Left forelimb (tissue), 1 donor: ENCODE measurements at places on chromosomes 12 and 14.
A peak's percentile ranks its signal among the peaks of the same experiment; 100 is the strongest.

DNA sequence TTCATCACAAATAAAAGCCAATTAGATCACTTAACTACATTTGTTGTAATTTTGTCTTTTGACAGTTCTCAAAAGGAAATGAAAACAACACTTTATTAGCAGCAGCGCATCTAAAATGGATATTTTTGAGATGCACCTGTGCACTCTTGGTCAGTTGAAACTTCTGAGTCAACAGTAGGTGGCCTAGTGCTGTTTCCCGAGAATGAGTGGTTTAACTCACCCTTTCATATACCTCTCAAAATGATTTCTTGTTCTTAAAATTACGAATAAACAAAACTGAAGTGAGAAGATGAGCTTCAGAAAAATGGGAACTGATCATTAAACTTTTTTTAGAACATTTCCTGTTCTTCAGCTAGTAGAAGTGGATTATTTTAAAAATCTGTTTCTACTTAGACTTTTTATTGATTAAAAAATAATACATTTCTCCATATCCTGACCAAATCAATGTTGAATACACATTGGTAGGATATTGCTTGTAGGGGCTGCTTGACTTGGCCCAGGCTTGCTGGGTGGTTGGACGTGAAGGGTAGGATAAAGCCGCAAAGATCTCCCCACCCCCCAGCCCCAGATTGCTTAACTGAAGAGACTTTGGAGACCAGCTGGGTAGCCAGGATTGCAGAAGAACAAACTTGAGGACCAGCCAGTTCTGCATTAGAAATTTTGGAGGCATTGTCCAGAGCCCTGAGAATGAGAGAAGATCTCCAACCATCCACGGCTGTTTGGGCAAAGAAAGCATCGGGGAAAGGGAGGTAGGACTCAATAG lies 22.3 kb upstream of the STK38L start:
- DNase-seq: no peak

- no peak for DNase-seq
These were observed 36.3 kb upstream of the CFL2 start for GRCh38 chr14:34750670-34751069.

- peak; percentile 81 for DNase-seq
These were observed at the start of gene CNTN1 for GRCh38 chr12:40691913-40692764. Gene CNTN1 (plus strand): TSS chr12:40692439.

GRCh38 chr14:20539906-20540305 lies 20.9 kb downstream of the RNASE9 start:
- DNase-seq: no peak

DNA sequence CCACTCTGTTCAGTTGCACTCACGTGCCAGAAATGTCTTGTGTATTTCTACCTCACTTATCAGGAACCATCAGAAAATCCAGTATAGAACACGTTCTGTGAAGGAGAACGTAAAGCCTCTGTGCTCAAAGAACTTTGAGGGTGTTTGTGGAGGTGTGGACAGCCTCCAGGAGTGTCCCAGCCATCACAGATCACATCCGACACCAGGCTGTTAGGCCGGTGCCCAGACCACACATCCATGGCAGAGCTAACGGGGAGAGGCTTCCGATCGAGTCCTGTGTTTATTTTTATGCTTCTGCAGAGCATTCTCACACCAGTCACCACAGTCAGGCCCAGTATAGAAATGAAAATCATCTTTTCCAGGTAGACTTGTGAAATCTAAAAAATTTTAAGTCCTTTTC lies 53.6 kb downstream of the TPCN1 start:
- DNase-seq: no peak

DNA sequence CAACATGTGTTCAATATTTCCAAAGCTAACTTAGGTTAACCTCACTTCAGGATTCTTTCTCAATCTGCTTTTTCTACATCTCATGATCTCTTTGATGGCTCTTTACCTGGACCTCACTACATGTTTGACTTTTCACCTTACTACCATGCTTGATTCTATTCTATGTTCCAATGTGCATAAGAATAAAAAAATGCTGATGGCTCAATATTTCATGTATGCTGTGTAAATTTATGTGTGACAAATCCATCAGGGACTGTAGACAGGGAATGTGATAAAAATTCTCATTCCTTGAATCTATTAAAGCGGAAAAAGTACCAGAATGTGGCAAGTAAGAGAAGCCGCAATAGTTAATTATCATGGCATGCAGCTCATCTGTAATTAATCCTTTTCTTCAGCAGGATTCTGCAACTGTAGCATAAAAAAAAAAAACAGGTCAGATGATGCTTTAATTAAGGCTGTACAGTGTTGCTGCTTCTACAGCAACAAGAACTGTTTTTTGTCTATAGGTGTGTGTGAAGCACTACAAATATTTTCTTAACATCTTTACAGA lies 276.9 kb upstream of the PRKD1 start:
- no peak for DNase-seq

- DNase-seq: no peak
These were observed 17.9 kb upstream of the NFYB start for GRCh38 chr12:104155711-104156555.

- no peak for DNase-seq
These were observed 557.4 kb upstream of the SEL1L start for GRCh38 chr14:82091097-82091496.

DNA sequence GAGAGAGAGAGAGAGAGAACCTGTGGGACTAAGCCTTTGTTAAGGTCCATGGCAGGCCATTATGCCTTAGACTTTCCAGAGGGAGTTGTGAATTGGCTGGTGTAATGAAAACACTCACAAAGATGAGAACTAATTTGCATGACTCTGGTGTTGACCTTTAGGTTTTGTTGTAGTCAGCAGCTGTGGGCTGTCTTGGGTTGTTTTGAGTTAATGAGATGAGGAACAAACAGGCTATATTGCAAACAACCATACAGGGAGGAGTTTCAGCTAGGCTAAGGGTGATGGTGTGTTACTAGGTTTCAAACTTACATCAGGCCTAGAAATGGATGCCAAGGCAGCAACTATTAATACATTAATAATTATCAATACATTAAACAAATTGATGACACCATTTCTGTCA lies 26.3 kb downstream of the ATXN7L3B start:
- no peak for DNase-seq

DNA sequence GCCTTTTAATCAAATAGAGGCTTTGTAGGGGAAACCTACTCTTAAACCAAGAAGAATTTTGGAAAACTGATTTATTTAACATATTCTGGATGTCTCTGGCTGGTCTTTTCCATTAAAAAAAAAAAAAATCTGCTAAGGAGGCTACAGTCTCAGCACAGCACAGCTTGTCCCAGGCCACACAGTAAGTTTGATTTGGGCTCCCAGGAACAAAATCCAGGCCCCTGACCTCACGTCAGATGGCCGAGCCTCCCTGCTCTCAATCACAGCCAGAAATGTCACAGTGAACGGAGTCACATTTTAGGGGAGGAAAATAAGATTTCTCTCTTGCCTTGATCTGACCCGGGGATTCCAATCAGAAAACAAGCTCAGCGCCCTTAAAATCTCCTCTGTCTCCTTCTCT lies 72.9 kb upstream of the TBX5 start:
- DNase-seq: no peak

GRCh38 chr12:47394070-47394469 lies 311.8 kb downstream of the RPAP3 start:
- DNase-seq: no peak

GRCh38 chr14:50734950-50735695 lies 67.0 kb upstream of the SAV1 start:
- DNase-seq: no peak

DNA sequence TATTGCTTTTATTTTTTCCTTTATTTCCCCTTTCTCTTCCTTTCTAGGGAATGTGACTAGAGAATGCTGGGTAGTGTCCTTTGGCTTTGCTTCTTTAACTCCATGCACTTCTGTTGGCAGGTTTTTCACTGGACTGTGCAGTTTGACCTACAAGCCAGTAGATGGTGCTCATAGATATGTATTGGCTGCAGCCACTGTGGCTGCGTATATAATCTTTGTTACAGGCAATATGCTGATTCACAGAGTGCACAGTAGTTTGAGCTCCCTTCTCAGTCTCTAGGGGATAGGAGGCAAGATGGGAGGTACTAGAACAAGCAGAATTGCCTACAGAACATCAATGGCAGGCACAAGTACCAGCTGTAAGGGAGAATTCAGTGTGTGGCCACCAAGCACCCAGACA lies 503.5 kb downstream of the LRFN5 start:
- no peak for DNase-seq

DNA sequence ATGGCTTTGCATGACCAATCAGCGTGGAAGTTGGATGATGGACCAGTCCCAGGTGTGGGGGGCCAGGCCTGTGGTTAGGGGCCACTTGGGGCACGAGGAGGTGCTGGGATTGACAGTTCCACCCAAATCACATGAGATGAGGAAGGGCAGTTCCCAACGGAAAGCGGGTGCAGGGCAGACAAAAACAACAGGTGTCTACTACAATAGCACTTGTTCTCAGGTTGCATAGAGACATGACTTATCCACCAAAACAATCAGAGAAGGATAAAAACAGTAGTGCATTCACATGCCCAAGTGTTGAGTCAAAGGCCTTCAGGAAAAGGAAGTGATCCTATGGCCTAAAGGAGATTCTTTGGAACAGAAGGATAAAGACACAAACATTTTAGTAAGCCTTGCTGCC lies 14.6 kb upstream of the EIF2B2 start:
- no peak for DNase-seq

DNA sequence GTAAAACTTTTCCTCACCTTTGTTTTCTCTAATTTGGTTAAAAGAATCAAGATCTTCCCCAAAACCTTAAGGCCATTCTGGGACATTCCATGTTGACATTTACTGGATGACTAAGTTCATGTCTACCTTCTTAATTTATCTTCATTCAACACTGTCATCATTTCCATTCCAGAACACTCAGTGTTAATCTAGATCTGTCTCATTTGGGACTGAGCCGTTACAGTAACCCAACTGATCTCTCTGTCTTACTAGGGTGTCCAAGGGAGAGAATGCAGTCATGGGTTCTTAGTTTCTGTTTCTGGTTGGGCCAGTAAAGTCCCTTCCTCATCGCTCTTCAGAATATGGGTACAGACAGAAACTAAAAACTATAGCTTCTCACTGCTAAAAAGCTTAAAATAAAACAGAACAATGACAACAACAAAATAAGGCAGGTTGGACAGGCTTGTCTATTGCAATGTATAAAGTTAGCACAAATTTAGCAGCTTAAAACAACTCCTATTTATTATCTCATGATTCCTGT lies 144.8 kb downstream of the ASCL1 start:
- DNase-seq: no peak

GRCh38 chr12:46507766-46508165 lies 135.2 kb upstream of the SLC38A2 start:
- no peak for DNase-seq

GRCh38 chr14:20820063-20820904 lies 17.6 kb upstream of the RNASE1 start:
- no peak for DNase-seq

- DNase-seq: no peak
These were observed 21.9 kb downstream of the YBX3 start for GRCh38 chr12:10701131-10701681.

DNA sequence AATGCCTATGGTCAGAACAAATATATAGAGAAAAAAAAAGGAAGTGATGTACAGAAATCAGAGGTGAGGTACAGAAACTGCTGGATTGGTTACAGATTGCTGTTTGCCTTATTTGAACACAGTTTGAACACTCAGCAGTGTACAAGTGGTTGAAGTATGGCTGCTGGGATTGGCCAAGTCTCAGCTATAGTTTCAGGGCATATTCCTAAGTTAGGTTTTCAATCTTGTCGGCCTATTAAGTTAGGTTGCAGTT lies 146.4 kb downstream of the LLPH start:
- no peak for DNase-seq

DNA sequence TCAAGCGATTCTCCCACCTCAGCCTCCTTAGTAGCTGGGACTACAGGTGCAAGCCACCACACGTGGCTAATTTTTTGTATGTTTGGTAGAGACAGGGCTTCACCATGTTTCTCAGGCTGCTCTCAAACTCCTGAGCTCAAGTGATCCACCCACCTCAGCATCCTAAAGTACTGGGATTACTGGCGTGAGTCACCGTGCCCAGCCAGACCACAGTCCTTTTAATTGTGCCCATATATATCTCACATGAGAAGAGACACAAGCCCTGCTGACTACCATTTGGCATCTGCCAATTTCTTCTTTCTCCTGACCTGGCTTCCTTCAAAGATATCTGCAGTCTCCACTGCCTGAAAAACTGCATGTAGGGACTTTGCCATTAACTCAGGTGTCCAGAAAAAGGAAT lies 142.5 kb downstream of the DPY19L2 start:
- no peak for DNase-seq

- no peak for DNase-seq
These were observed 4.0 kb downstream of the TBX3 start for GRCh38 chr12:114679942-114680341.

DNA sequence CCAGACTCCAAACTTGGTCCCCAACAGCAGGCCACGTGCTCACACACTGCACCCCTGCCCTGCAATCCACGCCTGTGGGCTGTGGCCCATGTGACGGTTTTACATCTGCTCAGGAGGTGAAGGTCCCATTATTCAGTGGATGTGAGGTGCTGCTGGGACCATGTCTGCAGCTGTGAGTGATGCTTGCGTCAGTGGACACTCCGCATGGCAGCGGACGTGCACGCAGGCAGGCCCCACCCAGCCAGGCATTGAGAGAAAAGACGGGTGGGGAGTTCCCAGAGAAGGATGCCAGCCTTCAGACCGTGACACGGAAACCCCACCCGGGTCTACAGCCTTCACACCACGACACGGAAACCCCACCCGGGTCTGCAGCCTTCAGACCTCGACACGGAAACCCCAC lies 67.6 kb downstream of the NOC4L start:
- no peak for DNase-seq

DNA sequence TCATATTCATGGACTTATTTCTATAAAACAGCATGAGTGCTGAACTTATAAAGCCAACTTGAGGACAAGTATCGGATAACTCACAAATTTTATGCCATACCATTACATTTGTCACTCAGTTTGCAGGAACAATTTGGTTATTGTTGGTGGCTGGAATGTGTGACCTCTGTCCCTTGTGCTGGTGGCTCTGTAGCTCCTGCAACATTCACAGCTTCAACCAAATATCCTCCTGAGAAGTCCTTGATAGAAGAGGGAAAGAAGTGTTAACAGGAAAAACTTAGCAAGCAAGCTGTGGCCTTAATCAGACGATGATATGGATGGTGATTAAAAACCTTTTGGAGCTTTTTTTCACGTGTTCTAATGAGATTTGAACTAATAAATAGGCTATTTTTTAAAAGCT lies 61.0 kb upstream of the DNM1L start:
- DNase-seq: no peak

GRCh38 chr12:111353603-111354295 lies 15.1 kb downstream of the PHETA1 start:
- no peak for DNase-seq

GRCh38 chr12:118120579-118121363 lies 15.2 kb upstream of the PEBP1 start:
- DNase-seq: peak; percentile 81

- no peak for DNase-seq
These were observed 114.0 kb downstream of the SLC38A4 start for GRCh38 chr12:46711756-46712155.

- no peak for DNase-seq
These were observed 3.7 kb downstream of the KRT6B start for GRCh38 chr12:52448228-52448627.

- DNase-seq: no peak
These were observed 63.2 kb downstream of the FBXO33 start for GRCh38 chr14:39369029-39369428.
